ENCODE measurements at places on chromosomes 2 and 18.

DNA sequence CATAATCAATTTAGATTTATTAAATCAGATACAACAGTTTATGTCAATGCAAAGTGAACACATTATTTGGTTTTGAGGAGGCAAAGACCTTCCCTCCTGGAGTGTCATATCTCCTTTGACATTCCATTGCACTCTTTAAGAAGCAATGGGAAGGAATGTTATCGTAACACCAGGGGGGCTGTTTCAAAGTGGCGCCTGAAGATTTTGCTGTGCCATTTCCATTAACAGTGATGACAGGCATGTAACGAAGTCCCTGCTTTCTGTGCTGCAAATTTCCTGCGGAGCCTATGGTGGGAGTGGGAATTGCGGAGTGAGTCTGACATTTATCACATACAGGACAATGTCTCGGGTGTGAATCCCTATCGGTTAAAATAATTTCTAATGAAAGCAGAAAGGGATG lies 499.6 kb upstream of the RAB6C start:
- DNase-seq, result peak; percentile 25

DNA sequence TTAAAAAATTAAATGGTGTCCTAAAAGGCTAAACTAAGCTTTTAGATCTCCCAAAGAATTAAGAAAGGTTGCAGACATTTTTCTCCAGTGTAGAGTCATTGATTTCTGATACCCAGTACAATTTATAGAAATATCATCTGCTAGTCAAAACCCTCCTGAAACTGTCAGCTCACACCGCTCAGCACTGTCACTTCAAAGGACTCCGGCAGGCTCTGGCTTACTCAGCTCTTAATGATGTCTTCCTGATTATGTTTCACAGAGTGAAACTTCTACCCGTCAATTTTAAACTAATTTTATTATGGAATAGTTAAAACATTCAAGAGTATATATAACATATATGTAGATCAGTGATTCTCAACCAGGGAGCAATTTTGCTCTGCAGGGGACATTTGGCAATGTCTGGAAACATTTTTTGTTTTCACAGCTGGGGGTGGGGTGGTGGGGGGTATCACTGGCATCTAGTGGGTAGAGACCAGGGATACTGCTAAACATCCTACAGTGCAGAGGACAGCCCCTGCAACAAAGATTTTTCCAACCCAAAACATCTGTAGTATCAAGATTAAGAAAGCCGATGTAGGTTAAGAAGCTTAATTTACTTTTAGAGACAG lies 31.6 kb downstream of the CDK15 start:
- DNase-seq, result no peak

DNA sequence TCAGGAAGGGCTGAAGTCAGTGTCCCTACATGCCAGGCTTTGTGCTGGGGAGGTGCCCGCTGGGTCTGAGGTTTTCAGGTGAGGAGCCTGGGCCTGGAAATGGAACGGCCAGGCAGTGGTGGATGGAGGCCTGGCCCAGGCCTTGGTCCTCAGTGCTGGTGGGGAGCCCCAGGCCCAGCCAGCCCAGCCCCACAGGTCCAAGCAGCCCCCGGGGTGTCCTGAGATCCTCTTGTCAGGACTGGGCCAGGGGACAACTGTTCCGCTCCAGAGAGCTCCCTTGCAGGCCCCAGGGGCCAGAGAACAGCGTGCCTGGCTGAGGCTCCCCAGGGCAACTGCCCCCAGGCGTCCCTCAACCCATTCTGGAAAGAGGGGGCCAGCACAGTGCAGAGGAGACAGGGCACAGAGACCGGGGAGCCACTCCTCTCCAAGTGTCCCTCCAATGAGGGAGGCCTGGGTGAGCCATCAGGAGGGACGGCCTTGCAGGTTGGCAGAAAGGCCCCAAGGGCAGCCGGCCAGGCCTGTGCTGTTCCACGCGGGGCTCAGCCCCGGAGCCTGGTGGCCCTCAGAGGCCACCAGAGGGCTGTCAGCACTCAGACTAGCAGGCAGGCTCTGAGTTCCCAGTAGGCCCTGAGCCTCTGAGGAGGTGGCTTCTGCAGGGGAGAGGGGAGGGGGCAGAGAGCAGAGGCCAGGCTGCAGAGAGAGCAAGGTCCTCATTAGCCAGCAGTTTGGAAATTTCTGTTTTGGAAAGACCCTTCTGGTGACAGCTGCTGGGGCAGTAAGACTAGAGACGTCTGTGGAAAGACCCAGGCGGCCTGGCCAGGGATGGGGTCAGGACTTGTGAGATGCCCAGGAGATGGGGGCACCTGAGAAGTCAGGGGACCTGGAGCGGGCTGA lies 29.4 kb upstream of the SNED1 start:
- DNase-seq, result no peak

DNA sequence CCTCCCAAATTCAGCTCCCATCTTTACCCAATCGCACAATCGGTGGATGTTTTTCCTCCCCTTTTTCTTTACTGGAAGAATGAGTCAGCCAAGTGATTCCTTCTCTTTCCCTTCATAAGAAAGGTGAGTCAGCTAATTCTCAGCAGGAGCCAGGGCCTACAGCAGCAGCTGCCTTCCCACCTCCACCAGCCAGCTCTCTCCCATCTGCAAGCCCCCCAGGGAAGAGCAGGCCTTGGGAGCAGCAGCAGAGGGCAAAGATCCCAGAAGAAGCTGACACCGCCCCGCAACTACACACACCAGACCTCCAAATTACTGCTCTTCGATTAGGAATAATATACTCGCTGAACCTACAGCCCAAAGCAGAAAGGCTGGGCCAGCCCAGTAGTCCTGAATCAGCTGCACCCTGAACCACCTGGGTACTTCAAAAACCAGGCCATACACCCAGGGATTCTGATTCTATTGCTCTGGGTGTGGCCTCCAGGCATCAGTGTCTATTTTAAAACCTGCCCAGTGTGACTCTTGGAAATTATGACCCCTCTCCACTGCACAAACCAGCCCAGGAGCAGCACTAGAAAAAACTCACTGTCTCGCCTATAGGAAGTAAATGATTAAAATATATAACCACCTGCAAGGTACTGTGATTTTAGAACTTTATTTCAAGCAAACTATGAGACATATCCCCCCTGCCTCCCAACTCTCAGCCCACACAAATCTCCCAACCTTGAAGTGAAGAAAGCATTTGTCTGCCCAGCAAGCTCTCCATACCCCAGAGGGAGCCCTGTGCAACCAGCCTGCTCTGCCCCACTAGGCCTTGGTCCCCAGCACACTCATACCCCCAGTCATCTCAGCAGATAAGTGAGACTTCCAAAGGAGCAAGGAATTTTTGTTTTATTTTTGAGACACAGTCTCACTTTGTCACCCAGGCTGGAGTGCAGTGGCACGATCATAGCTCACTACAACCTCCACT lies 7.3 kb downstream of the SFXN5 start:
- peak; percentile 44 for DNase-seq

GRCh38 chr2:71715241-71715750 lies 261.9 kb downstream of the DYSF start:
- DNase-seq, result no peak

DNA sequence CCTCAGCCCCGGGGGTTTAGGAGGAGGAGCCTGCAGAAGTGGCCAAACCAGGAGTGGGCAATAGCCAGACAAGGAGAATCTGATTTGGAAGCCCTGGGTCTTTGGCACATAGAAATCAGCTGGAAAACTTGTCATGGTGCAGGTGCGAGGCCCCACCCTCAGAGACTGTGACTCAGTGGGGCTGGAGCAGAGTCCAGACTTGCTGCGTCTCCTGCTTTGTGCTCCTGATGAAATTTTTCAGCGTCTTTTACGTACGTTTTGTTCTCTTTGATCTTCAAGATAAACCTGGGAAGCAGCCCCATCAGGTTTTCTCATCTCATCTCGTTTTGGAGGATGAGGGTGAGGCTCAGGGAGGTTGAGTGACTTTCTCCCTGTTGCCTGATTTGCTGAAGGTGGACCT lies 114.1 kb downstream of the CABLES1 start:
- DNase-seq, result no peak

GRCh38 chr2:205850611-205851010 lies 168.3 kb downstream of the NRP2 start:
- DNase-seq, result no peak

- no peak for DNase-seq
Observed at GRCh38 chr2:80299661-80300060, 4.9 kb downstream of the LRRTM1 start.

DNA sequence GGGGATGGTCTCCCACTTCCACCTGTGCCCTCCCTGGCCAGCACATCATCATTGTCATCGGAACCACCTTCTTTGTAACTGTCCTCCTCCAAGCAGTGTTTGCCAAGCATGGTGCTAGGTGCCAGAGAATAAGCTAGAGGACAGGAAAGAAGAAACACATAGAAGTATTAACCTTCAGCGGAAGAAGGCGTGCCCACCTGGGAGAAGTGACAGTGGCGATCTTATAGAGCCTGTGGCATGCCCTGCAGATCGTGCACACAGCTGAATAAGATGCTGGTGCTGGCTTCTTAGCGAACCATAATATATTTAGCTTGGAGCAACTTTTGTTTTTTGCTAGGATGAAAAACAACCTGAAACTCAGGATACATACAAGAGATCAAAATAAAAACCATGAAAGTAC lies 148.0 kb downstream of the FAM210A start:
- DNase-seq, result no peak

DNA sequence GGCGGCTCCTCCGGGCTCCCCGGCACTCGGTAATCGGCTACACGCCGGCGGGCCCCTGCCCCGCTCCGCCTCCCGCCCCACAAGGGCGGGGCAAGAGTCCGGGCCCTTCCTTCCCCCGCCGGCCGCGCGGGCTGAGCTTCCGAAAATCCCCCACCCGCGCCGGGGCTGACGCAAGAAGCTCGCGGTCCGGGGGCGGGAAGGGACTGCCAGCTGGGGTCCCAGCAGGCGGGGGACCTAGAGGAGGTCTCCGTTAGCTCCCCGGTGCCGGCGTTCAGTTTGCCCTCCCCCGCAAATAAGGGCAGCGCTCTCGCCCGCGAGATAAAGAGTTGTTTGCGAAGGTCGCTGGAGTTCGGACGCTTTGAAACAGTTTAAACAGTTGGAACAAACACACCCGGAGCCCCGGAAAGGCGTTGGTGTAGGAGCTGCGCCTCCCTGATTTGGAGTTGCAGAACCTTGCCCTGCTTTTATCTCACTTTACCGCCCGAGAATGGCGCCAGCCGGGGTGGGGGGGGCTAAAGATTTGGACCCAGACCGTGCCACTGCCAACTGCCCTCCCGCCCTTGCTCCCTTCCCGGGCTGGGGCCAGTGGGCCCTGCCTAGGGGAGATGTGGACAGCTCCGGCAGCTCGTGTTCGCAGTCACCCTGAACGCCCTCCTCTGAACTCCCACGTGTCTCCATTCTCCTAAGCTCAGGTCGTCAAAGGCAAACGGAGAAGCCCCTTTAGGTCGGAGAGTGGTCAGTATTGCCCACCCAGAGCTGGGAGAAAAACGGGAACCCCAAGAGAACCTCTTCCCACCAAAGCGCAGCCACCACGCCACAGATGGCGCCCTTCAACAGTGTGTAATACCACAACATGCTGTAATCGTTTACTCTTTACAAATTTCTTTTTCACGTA lies at the start of gene NFE2L2:
Gene NFE2L2, minus strand, starts transcription at position 35 of the 895 bp plus-strand sequence. CDS start 151 bp downstream, outside the sequence.
- DNase-seq, result peak; percentile 89

- no peak for DNase-seq
Observed at GRCh38 chr18:69580107-69580506, 179.4 kb downstream of the DOK6 start.

DNA sequence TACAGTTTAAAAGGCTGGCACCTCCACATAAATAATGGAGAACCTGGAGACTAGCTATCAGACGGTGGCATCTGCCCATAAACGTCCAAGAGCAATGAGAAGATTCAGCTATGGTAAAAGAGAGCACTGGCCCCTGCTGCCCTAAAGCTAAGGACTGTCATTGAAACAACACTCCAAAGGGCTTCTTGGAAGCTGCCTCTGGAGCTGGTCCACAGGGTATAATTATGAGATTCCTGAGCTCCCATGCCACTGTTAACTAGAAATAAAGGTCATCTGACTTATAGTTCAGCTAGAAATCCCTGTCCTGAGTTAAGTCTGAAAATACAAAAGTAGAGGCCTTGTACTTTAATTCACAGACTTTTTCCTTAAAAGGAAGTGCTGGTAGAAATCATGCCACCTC lies 39.9 kb upstream of the RBMS1 start:
- no peak for DNase-seq

DNA sequence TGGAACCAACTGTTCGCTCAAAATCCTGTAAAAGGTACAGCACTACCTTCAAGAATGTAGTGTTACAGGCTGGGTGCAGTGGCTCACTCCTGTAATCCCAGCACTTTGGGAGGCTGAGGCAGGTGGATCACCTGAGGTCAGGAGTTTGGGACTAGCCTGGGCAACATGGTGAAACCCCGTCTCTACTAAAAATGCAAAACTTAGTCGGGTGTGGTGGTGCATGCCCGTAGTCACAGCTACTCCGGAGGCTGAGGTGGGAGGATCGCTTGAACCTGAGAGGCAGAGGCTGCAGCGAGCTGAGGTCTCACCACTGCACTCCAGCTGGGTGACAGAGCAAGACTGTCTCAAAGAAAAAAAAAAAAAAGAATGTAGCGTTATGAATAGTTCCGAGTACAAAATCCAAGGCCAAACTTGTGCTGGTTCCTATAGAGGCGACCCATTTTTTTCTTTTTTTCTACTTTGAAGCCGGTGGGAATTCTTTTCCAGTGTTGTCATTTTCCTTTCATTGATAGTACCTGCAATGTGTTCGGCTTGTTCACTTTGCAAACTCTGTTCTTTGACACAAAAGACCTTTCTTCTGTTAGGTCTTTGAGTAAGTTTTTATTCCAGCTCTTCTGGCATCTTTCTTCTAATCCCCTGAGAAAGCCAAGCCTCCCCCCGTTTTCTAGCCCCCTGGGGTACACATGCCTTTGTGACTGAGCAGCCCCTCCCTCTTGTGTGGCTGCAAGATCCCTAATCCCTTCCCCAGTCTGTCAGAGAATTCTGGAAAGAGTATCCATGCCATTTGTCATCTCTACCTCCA lies 25.1 kb downstream of the INPP5D start:
- DNase-seq, result no peak

DNA sequence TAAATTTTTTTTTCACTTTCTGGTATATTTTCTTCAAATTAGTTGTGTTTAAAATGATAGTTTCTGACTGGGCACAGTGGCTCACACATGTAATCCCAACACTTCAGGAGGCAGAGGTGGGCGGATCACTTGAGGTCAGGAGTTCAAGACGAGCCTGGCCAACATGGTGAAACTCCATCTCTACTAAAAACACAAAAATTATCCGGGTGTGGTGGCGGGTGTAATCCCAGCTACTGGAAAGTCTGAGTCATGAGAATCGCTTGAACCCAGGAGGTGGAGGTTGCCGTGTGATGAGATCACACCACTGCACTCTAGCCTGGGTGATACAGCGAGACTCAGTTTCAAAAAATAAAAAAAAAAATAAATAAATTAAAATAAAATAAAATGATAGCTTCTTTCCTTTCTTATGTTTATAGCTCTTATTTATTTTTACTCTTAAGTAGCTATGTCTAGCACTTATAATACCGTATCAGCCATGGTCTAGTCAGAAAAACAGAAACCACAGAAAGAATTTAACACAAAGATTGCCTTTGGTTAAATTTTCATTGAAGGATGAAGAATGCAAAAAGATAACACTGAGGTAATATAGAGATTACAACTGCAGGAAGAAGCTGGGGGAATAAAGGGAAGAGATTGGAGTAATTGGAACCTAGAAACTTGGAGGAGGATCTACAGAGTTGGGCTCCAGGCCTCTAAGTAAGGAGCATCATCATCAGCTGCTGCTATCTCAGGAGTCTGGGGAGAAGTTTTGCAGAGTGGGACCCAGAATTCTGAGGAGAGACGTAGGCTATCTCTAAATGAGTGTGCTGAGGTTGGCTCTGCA lies 54.7 kb upstream of the MBOAT2 start:
- no peak for DNase-seq

- DNase-seq, result no peak
Observed at GRCh38 chr2:45851576-45852304, 200.3 kb downstream of the PRKCE start.

All from ecto neural progenitor cell (in vitro differentiated cells).